ENCODE measurements at places on chromosomes 1 and 21.

- no peak for DNase-seq
These were observed 4.2 kb upstream of the PADI2 start for GRCh38 chr1:17123196-17124045.

DNA sequence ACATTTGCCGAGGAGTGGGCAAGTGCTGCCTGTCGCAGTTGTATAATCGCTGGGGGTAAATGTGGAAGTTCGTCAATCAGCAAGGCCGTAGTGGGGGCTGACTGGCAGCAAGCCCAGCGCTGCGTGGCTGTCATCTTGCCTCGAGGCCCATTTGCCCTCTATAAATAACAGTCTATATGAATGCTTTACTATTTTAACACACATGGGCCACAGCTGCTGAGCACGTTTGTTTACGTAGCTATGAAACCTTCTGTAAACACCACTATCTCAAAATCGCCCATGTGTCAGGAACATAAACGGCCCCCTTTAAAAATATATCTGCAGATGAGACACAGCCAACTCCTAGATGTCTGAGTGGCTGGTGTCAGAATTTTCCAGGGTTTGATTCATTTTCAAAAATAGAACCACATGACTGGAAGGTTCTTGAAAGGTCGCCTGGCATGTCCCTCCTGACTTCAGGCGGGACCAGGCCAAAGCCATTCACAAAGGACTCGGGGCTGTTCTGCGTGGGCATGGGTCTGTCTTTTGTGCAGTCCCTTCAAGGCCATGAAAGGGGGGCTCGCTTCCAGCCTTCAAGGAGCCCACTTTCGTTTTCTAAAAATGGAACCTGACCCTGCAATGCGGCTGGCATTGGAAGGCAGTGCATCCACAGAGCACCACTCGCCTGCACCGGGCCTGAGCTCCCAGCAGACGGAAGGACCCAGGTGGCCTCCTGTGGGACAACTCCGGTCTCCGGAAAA, 205.5 kb downstream of the KCNJ6 start:
- no peak for DNase-seq

- no peak for DNase-seq
These were observed 11.4 kb downstream of the MAGI3 start for GRCh38 chr1:113401728-113402127.

DNA sequence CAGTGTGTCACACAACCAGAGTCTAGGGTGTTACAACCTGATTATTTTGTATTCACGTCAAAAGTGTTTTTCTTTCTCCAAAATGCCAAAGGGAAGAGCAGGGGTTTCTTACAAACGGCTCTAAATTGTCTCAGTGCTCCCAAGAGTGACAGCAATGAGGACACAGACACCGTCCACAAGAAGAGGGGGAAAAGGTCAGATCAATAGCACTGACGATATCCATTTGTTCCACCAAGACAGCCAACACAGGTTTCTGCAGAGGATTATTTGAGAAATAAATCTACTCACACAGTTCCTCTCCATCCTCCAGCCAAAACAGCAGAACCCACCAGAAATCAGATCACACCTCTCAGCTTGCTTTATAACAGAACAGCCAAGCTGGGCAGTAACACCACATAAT, 193.9 kb downstream of the SEC16B start:
- DNase-seq = no peak

DNA sequence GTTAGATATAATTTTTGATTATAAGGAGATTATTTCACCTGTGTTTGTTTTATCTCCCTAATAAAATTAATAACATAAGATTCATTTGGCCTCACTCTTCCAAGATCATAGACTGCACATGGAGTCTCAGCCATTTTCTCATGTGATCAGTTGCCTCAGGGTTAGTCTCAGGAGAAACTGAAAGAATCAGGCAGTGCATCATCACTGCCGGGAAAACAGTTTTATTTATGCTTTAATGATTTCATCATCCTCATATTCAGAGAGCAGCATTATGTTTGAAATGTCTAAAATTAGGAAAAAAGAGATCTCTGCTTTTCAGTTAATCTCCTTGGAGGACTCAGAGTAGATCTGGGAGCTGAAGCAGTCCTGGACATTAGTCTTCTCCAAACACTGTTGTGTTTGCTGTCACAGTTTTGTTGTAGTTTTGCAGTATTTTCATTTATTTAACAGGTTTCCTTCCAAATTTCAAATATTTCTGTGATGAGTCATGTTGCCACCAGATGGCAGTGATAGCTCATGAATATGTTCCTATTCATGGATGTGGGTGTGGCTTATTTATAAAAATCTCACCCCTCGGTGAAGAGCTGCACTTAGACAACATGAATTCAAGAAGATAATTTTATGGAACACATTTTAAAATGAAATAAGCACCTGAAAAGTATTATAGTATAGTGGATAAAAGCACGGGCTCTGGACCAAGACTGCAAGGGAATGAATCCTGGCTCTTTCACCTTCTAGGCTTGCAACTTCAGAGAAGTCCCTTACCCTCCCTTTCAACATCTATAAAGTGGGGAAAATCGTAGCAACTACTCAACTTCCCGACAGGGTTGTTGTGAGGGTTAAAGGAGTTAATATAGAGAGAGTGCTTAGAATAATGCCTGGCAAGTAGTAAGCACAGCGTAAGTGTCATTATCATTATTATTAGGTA, 31.2 kb downstream of the CHD1L start:
- DNase-seq = no peak

DNA sequence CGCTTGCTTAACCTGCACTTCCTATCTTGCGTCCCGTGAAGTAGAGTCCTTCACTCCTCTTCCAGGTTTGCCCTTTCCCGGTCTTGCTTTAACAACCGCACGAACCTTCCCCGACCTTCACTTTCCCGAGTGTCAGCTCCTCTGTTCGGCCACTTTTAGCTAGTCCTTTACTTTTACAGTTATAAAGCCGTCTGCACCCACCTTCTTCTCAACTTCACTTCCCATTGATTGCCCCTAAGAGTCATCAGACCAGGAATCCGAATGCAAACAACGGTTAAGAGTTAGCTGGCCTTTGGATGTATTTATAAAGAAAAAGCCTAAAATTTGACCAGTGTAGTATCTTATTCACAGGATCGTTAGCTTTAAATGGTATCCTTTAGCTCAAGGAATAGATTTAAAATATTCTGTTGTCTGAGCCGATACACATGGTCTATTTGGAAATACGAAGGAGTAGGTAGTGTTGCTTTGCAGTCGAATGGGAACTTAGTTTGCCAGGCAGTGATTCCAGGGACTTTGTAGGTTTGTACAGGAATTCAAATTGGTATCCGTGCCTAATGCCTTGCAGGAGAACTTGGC, 1.4 kb downstream of the PPP2R5A start:
- no peak for DNase-seq

- no peak for DNase-seq
These were observed 1.3 kb upstream of the ENAH start for GRCh38 chr1:225654277-225654597.

- DNase-seq = no peak
These were observed 43.8 kb downstream of the HIVEP3 start for GRCh38 chr1:41874903-41875411.

DNA sequence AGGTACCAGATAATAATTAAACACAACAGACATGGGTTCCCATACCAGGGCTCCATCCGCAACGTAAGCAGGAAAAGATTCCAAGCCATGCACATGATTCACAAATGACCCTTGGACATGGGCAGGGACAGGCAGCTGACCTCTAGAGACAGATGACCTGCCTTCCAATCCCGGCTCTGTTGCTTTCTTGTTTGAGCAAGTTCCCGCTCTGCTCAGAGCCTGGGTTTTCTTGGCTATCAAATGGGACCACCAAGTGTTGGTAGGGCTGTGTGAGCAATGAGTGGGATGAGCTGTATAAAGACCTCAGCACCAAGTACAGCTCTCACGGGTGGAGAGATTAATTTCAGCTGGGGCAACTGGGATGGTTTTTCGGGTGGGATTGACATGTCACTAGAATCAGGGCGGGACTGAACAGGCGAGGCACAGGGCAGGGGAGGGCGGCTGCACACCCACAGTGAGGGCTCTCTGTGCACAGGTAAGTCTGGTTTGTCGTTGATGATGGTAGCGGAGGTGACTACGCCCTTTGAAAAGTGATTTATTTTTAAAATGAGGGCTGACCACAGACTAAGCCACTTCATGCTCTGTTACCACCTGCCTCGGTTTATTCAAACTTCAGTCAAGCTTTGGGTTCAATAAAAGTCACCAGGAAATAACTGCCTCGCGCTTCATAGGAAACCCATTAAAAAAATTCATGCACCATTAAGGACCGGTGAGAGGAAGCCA, 57.5 kb upstream of the IFFO2 start:
- DNase-seq = no peak

DNA sequence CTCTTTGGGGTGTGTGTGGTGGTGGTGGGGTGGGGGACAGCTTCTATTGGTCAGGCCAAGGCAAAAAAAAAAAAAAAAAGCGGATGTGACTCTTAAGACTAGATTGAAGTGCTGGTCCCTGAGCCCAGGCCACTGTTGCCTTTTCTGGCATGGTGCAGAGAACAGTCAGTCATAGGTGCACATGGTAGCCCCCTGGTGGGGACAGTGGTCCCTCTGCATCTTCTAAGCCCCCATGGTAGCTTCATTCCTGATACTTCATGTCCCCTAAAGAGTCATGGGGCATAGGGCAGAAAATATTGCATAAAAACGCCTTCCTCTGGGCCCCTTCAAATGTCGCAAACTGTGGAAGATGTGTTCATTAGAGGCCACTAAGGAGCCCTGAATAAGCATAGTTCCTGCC, 371.8 kb downstream of the NPHP4 start:
- no peak for DNase-seq

GRCh38 chr1:29842130-29842529, 605.8 kb downstream of the PTPRU start:
- DNase-seq = no peak

DNA sequence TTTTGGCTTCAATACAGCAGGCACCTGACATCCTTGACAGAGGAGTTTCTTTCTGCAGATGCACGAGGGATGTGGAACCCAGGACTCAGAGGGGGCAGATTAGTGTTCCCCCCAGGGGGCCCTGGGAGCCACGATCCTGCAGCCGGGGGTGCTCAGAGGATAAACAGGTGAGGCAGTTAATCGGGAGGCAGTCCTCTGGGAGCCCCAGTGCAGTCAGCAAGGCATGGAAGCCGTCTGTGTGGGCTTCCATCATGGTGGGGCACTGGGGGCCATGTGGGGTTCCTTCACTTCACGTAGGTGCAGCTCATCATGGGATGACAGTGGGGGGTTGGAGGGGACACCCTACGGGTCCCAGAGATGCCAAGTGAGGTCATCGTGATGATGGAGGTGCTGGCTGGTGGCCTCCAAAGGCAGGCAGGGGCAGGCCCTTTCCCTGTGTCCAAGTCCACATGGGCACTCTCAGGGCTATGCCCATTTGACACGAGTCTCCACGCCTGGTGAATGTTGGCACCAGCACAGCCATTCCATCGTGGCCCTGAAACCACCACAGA, 59.3 kb upstream of the ABCG1 start:
- DNase-seq = no peak

DNA sequence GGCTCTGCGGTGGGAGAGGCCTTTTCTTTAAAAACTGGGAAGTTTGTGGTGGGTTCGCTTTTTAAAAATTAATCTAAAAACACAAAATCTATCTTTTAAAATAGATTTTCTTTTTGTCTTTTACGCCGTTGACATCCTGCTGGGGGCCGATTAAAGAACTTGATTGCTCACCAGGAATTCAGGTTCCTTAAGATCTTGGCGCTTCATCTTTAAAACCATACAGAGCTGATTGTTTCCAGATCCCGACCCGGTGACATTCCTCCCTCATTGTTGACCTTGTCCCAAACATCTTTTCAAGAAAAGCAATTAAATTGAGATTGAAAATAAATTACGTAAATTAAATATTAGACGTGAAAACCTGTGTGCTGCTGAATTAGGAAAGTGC, 546 bp upstream of the ZNF697 start:
- DNase-seq = no peak

GRCh38 chr1:160935527-160936258, 18.9 kb downstream of the ITLN2 start:
- no peak for DNase-seq

DNA sequence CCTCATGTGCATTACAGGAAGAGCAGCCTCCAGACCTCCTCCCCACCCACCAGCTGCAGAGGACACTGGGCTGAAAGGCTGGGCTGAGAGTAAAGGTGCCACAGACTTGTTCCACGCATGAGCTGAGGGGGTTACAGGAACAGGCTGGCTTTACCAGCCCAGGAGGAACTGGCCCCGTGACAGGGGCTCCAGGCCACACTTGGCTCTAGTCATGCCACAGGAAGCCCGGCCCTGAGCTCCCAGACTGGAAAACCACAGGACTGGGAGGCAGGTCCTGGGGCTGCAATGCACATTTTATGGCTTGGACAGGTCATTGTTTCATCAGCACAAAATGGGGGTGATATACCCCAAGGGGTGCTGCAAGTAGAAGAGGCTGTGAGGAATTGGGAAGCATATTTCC, 35.6 kb downstream of the GPA33 start:
- no peak for DNase-seq

DNA sequence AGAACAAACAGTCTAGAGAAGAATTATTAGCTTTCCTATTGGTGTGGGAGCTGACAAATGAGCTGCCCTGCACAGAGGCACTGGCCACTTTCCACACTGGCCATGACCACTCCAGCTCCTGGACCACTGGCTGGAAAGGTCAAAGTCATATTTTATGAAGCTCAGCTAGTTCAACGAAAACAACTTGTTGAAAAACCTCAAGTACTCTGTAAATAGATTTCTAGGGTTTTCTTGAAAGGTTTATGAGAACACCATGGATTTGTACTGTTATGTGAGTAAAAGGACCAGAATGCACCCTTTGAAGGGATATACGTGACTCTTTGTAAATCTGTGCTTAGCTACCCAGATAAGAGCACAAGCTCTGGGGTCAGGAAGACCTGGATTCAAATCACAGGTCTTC, 54.5 kb upstream of the FGGY start:
- no peak for DNase-seq

- no peak for DNase-seq
These were observed 45.5 kb upstream of the KCNJ15 start for GRCh38 chr21:38211321-38211720.

Data from sciatic nerve (tissue), 2 donors.